ENCODE measurements at places on chromosomes 1 and 21.

DNA sequence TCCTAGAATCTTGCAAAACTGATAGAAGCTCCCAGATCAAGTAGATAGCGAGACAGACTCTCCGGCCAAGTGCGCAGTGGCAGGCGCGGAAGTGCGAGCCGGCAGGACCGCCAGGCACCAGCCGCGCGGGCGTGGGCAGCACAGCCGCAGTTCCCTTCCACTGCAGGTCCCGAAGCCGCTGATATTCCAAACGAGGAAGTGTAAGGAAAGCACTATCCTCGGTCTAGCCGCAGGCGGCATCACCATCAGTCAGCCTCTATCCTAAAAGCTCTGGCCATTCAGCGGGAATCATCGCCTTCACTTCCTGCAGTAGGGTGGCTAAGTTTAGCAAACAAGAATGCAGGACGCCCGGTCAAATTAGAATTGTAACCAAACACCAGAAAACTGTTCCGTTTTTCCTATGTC lies 710 bp downstream of the GLRX2 start:
- DNase-seq: no peak

- no peak for DNase-seq
These were observed 10.2 kb downstream of the TMEM81 start for GRCh38 chr1:205074084-205074483.

DNA sequence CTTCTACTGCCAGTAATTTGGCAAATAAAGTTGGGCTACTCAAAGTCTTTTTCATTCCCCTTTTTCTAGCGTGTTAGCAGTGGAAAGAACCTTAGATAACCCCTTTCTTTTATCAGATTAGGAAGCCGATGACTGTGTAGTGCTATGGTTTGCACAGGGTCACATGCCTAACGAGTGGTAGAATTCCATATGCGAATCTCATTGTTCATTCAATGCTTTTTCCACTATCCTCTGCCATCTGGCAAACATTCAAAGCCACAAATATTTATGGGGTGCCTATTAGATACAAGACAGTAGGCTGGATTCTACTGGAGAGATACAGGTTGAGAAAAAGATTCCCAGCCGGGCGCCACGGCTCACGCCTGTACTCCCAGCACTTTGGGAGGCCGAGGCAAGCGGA lies 14.9 kb upstream of the IER5 start:
- no peak for DNase-seq

- DNase-seq: no peak
These were observed 40.5 kb downstream of the PLPPR5 start for GRCh38 chr1:98964198-98964597.

GRCh38 chr1:35594005-35594760 lies 21.1 kb downstream of the TFAP2E start:
- no peak for DNase-seq

DNA sequence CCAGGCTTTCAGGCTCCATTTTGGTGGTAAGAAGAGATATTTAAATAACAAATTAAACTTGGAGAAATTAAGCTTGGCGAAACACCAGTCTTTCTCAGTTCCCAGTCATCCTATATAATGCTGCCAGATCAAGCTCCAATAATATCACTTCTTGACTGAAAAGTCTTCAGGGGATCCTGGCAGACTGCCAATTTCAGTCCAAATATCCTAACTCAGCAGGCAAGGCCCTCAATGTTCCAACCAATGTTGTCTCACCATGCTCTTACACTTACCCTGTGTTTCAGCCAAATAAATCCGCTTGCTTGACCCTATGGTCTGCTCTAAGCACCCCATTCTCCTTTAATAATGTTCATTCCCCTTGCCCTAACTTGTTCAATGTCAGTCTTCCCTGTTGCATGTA lies 39.9 kb upstream of the BCL10 start:
- no peak for DNase-seq

- no peak for DNase-seq
These were observed 172.4 kb downstream of the C1orf21 start for GRCh38 chr1:184559117-184559713.

GRCh38 chr1:57300186-57300585 lies 123.7 kb downstream of the DAB1 start:
- DNase-seq: no peak

All from CD4-positive, alpha-beta T cell treated with Interleukin-6 at 100 ng/mL for 8 hours (primary cell).